SK-N-SH (cell line): ENCODE measurements at places on chromosomes 2 and 18.

DNA sequence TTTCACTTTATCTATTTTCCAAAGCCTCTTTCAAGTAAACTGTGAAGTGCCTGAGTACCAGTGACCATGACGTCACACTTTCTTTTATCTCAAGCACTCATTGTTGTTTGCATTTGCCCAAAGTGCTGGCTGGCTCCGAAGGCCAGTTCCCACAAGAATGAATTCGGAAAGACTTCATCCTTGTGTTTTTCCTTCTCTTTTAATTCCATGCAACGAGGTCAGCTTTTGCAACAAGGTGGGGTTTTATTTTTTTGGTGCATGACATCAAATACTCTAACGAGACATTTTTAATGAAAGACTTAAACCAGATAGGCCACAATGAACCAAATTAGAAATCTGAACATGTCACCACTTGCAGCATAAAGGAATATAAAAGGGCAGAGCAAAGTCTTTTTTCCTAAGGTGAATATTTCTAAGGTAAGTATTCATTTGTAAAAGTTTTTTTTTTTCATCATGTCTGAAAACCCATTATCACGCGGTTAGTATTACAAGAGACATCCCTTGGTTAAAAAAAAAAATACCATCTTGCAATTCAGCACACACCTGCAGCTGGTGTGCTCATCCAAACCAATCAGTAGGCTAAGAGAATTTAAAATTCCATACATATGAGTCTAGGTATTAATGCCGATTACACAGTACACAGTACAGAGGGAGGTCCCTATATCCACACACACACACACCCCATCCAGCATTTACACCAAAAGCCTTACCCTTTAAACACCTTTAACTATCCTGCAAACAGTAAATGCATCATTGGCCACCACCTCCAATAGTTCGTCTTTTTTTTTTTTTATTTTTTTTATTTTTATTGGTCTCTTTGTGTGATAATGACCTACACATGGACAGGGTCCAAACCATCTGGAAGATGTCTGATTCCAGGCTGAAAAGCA is 2.3 kb downstream of the ARL4C start:
- no peaks in the 10 kb centered on the region for H3K27me3 ChIP-seq
- H3K4me3 ChIP-seq: peak overlapping the region; percentile 70
- no peaks in the 10 kb centered on the region for H3K36me3 ChIP-seq
- no peak for DNase-seq
- H3K27ac ChIP-seq: peak overlapping the region; percentile 76; the same call in 1 of the 2 replicates

DNA sequence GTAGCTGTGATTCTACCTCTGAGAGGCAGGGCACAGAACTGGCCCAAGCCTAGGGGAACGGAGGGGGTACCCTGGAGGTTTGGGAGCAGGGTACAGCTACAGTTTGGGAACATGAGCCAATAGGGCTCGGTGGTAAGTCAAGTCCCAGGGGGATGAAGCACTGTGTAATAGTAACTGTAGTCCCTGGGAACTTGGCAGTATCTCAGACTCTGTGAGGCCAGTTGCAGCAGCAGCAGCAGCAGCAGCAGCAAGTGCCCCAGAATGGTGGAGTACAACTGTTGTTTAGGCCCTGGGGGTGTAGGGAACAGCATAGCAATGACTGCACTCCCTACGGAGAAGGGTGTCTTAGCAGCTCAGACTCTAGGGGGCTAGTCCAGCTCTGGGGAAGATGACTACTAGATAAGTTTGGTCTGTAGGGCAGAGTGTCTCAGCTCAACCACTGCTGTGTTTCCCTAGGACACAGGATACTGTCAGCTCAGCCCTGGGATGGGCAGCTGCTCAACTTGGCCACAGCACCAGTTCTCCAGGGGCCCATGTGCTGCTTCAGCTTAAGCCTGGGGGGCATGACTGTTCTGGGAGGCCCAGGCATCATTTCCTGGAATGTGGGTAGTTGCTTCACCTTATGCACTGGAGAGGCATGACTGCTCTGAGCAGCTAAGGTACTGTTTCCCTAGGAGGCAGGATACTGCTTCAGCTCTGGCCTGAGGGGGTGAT is 20.5 kb downstream of the CARF start:
- no peak for DNase-seq
- H3K27me3 ChIP-seq: no peaks in the 10 kb centered on the region
- H3K36me3 ChIP-seq: no peaks in the 10 kb centered on the region
- no peaks in the 10 kb centered on the region; the same call in 1 of the 2 replicates for H3K4me1 ChIP-seq

DNA sequence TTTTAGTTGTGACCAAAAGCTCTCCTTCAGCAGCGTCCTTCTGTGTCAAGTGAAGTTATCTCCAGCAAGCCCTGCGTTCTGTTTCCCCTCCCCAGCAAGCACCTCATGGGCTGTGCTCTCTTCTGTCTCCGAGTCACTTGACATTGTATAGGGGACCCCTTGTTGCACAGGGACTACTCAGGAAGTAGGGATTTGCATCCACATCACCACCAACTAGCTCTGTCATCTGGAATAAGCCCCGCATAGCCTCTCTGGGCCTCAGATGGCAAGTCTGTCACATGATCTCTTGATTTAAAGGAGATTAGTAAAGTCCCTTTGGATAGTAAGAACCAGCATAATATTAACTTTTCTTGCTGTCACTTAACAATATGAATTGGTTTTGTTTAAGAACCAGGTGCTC is 32.0 kb upstream of the STPG4 start:
- no peak for DNase-seq
- no peaks in the 10 kb centered on the region for H3K27me3 ChIP-seq
- H3K36me3 ChIP-seq: no peaks in the 10 kb centered on the region
- no peak overlapping the region for H3K27ac ChIP-seq
- no peak overlapping the region for H3K4me3 ChIP-seq
- H3K4me1 ChIP-seq: peaks cover 17% of the 10 kb centered on the region

DNA sequence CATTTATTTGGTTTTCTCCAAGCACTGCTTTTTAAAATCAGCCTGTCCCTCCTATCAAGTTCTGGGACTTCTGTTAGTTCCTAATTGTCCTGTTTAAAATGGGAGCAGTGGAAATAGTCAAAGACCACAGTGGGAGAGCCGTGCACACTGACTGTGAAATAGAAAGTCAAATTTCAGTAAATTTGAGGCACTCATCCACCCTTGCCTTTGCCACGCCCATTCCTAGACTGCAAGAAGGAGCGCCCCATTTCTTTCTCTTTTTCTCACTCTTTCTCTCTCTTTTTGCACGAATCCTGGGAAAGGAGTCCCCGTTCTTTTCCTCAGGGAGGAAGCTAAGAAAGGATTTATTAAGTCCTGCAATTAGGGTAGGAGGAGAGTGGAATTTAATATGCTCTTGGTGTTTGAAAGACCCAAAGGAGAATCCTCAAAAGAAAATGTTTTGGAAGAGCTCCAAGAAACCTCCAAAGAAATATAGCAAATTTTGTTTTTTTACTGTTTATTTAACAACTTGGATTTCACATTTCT is 7.5 kb downstream of the COL6A3 start:
- no peak for DNase-seq
- H3K27me3 ChIP-seq: no peaks in the 10 kb centered on the region
- H3K4me3 ChIP-seq: no peak overlapping the region
- no peaks in the 10 kb centered on the region for H3K36me3 ChIP-seq

GRCh38 chr2:59779571-59779970 is 773.9 kb downstream of the BCL11A start:
- no peaks in the 10 kb centered on the region for H3K4me1 ChIP-seq
- DNase-seq: no peak
- no peaks in the 10 kb centered on the region for H3K36me3 ChIP-seq
- H3K27me3 ChIP-seq: no peaks in the 10 kb centered on the region
- no peak overlapping the region for H3K27ac ChIP-seq

DNA sequence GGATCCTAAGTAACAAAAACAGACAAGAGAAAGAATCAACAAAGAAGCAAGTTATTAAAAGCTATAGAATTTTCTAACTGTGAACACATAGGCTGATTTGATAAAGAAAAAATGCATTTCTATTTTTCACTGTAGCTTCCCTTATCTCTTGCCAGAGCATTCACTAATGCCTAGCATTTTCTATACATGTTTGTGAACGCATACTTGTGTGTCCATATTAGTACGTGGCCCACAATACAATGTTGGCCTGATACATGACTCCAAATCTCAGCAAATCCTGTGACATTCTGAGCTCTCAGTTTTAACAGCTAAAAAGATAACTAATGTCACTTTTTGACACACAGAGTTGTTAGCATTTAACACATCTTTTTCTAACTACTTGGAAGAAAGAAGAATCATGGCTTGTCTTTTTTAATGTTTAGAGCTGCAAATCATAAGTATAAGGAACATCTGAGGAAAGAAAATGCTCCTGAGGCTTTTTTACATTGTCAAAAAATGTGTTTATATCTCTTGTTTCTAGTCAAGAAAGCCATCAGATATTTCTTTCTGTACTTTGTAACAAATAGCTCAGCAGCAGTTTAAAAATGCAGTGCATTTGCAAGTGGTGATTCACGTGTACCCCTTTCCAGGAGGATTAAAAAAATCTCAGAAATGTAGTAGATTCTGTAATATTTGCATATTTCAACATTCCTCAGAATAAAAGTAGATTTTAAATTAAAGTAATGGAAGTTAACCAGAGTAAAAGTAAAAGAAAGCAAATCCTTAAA is 1646.8 kb upstream of the TMEFF2 start:
- H3K4me1 ChIP-seq: peaks cover 23% of the 10 kb centered on the region; the same call in 1 of the 2 replicates
- H3K27me3 ChIP-seq: no peaks in the 10 kb centered on the region
- H3K4me3 ChIP-seq: no peak overlapping the region
- H3K36me3 ChIP-seq: no peaks in the 10 kb centered on the region
- no peak for DNase-seq

GRCh38 chr2:159285929-159286708 is at the start of gene WDSUB1:
Gene WDSUB1, minus strand, starts transcription at chr2:159286703. Its CDS starts 3,634 bp downstream, at chr2:159283069.
- H3K4me1 ChIP-seq: peaks cover 6% of the 10 kb centered on the region; the same call in 1 of the 2 replicates
- peaks cover 8% of the 10 kb centered on the region for H3K36me3 ChIP-seq
- DNase-seq: peak; percentile 64

- H3K4me3 ChIP-seq: no peak overlapping the region
- no peaks in the 10 kb centered on the region for H3K36me3 ChIP-seq
These were observed 158.5 kb downstream of the TGIF1 start for GRCh38 chr18:3608488-3608887.

DNA sequence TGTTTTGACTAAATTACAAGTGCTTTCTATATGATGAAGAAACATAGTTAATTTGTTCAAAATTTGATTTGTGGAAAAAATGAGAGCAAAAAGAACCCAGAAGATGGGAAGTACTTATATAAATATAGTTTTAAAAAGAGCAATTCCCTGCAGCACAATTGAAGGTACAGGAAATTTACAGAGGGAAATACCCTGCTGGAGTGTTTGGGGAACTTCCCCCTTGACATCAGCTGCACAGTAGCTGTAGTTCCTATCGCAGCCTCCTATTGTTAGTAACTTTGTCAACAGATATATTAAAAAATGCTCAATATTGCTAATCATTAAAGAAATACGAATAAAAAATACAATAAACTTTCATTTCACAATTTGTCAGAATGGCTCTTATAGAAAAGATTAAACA is 1118.8 kb upstream of the ZEB2 start:
- H3K36me3 ChIP-seq: no peaks in the 10 kb centered on the region
- no peak overlapping the region for H3K4me3 ChIP-seq
- H3K27me3 ChIP-seq: no peaks in the 10 kb centered on the region

GRCh38 chr18:4817665-4818064 is 362.6 kb upstream of the DLGAP1 start:
- no peak overlapping the region for H3K4me3 ChIP-seq
- H3K4me1 ChIP-seq: no peaks in the 10 kb centered on the region
- H3K27ac ChIP-seq: no peak overlapping the region
- no peaks in the 10 kb centered on the region for H3K36me3 ChIP-seq

- H3K4me1 ChIP-seq: no peaks in the 10 kb centered on the region
- H3K4me3 ChIP-seq: no peak overlapping the region
- H3K27me3 ChIP-seq: no peaks in the 10 kb centered on the region
- no peak for DNase-seq
These were observed 34.2 kb upstream of the REV1 start for GRCh38 chr2:99524056-99524455.
